ENCODE measurements at places on chromosomes 7 and 10.

DNA sequence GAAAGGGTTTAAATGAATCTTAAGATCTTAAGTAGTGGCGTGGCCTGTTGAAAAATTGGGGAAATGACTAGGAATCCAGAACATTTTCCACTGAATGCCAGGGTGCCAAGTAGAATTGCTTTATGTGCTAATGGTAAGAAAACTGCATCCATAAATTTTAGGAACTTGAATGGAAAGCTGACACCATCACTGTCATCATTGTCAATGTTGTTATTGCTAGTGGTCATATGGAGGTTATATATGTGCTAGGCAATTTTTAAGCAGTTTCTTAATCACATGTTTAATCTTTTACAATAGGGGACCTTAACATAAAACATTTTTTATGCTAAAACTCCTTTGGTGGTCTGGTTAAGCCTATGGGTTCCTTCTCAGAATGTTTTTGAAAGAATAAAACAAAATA lies 13.1 kb downstream of the MARCHF5 start:
- DNase-seq, result no peak

DNA sequence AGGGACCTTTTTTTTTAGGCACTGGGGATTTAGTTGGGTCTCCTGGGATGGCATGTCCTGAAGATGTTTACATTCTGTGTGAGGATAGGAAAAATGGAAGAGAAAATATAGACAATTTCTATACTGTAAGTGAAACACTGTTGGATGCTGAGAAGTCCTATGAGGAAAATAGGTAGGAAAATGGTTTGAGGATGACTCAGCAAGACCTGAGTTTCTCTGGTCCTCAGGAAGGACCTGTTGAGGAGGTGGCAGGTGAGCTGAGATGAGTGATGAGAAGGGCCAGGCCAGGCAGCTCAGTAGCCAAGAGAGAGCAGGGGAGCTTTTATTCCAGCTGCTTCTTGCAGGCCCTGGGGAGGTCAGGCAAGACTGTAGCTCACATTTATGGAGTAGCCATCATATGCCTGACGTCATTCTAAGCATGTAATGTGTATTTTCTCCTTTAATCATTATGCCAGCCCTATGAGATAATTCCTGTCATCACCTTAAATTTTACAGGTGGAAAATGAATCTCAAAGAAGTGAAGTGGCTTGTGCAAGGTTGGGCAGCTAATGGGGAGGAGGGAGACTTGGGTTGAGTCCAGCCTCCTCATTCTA lies 19.1 kb upstream of the LRRC18 start:
- no peak for DNase-seq

DNA sequence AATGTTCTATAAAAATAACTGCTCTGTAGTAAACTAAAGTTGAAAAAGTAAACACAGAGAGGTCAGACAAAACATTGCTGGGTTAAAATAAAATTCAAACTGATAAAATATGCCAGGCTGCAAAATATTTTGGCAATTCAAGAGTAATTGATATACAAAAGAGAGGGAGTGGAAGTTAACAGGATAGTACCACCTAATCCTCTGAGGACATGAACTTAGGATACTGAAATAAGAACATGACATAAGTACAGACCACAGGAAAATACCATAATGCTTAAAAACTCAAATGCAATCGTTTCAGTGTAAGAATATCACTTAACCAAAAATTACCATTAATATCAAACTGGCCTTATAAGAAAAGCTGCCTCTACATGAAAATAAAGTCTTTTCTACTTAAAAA lies 37.6 kb upstream of the GPR22 start:
- DNase-seq, result no peak

DNA sequence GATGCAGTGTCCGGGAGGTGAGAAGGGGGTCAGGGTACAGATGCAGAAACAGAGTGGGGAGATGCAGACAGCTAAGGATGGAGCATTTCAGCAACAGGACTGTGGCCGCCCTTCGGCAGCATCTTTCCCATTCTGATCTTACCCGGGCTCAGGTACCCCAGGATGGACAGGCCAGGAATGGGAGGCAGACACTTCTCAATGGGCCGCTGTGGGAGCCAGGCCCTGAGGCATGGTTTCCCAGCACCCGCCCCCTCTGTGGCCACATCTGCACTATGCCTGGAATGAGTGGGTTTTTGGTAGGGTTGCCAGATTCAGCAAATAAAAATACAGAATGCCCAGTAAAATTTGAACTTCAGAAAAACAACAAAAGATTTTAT lies 105.2 kb upstream of the CTBP2 start:
- no peak for DNase-seq

DNA sequence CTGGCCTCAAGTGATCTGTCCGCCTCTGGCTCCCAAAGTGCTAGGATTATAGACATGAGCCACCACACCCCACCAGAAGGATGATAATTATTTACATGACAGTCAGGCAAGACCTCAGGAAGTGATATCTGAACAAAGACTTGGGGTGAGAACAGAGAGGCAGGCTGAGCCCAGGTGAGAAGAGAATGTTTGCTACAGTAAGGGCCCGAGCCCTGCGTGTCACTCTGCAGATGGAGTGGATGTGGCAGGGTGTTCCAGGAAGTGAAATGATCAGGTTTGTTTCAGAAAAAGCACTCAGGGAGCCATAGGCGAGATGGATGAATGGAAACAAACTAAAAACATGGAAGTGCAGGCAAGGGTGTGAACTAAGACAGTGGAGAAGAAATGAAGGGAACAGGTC lies 22.2 kb downstream of the SFMBT2 start:
- no peak for DNase-seq

GRCh38 chr7:138460176-138460648 lies at the start of gene TRIM24:
Gene TRIM24 (plus strand): TSS chr7:138460259. CDS start chr7:138460549, 290 bp downstream.
- DNase-seq, result no peak

DNA sequence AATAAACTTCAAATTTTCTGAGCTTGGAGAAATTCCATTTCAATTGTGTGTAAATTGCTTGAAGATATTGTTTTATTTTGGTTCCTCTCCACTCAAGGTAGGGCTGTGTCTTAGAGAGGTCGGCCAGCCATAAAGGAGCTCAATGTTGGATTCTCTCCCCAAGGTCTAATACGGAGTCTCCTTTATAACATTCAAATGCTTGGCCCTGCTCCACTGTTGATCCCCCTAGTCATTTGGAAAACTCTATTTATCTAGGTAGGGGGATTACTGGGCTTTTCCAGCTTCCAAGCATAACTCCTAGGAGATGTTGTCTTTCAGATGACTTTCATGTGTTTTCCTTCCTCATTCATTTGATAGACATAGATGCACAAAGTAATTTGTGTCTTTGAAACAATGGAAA lies 170.9 kb downstream of the LRMDA start:
- no peak for DNase-seq

- no peak for DNase-seq
Measured at GRCh38 chr10:44673245-44673983, 237.7 kb upstream of the TMEM72 start.

- no peak for DNase-seq
Measured at GRCh38 chr7:128672927-128673517, 930 bp downstream of the GARIN1A start.

Measured in T-helper 2 cell (primary cell).